CD4-positive, alpha-beta T cell treated with Interleukin-12 subunit alpha and Interleukin-12 subunit beta, for 1 hour (primary cell): ENCODE measurements at places on chromosomes 12 and 14.

GRCh38 chr12:85720308-85721033, 115.7 kb downstream of the RASSF9 start:
- DNase-seq, result no peak

GRCh38 chr14:103204852-103205540, 81.7 kb downstream of the TNFAIP2 start:
- DNase-seq, result no peak

DNA sequence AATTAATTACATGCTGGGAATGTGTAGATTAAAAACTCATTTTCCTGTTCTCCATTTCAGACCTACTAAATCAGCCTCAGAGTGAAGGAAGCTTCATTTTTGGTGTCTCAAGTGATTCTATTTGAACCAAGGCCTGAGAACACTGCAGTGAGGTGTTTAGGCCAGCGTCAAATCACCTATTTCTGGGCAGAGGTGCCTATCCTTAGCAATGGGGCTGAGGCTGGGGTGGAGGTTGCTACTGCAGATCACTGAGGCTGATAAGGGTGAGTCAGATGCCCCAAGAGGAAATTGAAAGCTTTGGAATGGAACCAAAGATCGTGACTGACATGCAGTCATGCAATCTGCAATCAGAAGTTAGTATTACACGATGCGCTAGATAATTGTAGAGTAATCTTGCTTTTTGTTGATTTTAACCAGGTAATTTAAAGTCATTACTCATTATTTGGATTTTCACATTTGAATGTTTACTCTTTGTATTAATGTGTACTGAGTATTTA, 4.4 kb downstream of the TXNRD1 start:
- DNase-seq, result peak; percentile 58

- no peak for DNase-seq
Measured at GRCh38 chr12:127306604-127307215, 960.3 kb upstream of the TMEM132C start.

GRCh38 chr14:56195704-56196103, 77.5 kb downstream of the PELI2 start:
- DNase-seq, result peak; percentile 5

GRCh38 chr14:35687335-35687939, 121.7 kb downstream of the RALGAPA1 start:
- peak; percentile 44 for DNase-seq

- no peak for DNase-seq
Measured at GRCh38 chr12:64756376-64756775, 2.8 kb downstream of the GNS start.

GRCh38 chr14:56133547-56133946, 15.3 kb downstream of the PELI2 start:
- DNase-seq, result no peak

- no peak for DNase-seq
Measured at GRCh38 chr12:54197431-54197909, 8.7 kb upstream of the SMUG1 start.

DNA sequence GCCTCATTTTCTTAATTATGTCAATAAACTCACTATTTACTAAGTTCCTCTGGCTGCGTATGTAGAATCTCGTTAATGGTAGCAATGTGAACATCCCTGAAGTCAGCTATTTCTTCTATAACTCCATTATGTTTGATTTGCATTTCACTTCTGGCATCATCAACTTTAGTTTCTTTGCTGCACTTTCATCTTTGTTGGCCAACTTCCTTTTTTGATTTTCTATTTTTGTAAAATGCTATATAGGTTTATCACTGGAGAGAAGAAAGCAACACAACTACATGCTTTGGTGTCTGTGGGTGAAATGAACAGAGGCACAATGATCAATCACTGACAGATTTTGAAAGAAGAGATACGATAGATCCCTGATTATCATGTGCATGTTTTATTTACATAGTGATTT, 58.5 kb upstream of the ATF7IP start:
- DNase-seq, result no peak

DNA sequence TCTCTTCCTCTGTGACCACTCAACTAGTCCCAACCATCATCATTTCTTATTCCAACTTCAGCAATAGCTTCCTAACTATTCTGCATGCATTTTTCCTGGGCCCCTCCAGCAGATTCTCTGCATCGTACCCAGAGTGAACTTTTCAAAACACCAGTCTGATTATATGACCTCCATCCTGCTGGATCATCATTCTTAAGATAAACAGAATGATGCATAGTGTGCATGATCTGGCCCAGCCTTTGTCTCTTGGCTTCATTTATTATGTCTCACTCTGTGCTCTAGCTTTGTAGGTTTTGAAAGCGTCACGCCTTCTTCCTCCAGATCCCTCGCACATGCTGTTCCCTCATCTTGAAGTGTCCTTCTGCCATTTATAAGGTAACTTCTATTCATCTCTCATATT, 46.3 kb upstream of the SLC38A4 start:
- DNase-seq, result no peak

DNA sequence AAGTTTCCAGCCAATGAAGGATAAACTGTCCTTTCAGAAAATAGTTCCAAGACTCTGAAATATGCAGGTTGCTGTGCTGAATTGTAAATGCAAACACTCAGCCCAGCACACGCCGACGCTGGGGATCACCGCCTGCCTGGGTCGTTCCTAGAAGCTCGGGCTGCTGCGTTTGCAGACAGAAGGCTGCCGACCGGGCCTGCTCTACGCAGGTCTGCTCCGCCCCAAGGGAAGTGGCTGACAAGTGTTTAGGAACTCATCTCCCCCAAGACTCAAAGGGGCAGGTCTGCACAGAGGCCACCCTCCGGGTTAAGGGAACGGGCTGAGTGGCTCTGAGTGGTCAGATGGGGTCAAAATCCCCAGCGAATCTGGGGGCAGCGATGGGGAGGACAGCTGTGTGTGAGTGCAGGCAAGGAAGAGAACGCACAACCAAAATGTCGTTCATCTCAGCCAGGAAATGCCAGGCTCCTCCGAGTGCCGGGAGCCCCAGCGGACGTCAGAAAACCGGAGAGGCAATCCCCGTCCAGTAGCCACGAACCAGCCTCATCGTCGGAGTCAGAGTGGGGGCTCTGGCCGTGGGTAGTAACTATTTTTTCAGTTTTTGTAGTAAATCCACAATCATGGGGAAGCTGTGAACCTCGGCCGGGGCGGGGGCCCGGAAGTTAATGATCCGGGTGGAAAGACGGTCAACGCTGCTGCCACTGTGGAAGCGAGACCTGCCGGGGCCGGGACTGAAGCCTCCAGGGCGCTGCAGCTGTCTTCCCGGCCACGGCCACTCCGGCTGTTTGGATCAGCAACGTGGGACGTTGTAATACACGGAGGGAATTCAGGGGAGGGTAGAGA, 6.0 kb downstream of the GALNT9 start:
- no peak for DNase-seq

DNA sequence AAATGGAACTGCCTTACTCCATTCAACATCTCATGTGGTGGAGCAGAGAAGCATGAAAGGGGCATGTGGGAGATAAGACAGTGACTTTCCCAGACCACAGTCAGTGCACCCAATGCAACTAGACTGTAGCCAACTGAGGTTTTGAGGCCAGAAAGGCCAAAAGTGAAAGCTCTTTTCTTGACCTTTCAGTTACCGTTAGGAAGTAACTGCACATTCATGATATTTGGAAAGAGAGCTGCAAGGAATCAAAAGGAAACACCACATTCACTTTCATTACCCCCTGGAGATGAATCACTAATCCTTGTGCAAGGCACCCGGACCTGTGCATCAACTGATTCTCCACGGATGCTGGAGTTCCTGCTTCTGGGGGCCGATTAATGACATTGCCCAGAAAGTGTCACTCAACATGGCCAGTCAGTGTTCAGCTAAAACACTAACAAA, 72.9 kb upstream of the ELK3 start:
- DNase-seq, result no peak

GRCh38 chr12:5556033-5556614, 124.2 kb downstream of the NTF3 start:
- DNase-seq, result no peak

DNA sequence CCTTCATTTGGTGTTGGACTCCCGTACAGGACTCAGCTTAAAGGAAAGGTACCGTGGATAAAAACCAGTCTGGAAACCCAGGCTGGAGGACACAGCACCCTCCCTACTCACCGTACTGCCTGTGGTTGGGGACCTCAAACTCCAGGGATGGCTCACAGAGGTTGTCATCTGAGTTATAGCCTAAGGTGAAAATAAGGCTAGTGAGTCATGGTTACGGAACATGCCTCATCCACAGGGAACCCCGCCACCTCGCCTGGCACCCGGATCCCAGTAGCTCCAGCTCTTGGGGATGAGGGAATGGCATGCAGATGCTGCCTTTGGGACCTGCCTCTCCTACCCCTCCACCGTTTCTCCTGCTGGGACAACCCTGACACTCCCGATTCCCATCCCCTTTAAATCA, 36.8 kb upstream of the GPR68 start:
- no peak for DNase-seq

DNA sequence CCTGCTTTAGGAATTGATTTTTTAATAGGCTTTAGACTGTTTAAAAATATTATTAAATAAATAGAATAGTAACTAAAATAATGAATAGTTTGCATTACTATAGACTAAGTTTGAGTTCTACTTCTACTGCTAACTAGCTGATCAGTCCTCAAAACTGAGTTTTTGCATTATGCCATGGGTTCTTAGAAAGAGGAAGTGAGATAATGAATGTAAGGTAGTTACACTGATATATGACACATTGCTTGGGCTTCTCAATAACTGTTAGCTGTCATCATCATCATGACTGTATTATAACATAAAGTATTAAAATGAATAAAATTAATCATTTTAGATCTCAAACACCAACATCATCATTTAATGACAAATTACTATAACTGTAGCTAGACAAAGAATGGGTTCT, 949.7 kb downstream of the TRHDE start:
- DNase-seq, result no peak

DNA sequence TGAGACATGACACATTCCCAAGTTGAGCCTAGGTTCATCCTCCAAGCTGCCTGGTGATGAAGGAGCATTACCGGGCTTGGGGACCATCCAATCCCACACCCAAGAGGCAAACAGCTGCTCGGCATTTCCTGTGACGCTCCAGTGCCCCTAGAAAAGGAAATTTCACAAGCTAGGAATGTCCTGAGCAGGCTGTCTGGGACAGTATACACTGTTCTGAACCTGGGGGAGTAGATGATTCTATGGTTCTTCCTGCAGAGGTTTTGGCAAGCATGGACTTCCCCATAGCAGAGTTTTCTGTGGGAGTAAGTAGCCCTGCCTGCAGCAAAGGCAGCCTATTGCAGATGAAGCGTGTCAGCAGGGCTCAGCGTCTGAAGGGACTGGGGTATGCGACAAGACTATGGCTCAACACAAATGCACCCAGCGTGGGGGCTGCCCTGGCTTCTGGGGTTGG, 47.4 kb upstream of the SRSF5 start:
- DNase-seq, result no peak

DNA sequence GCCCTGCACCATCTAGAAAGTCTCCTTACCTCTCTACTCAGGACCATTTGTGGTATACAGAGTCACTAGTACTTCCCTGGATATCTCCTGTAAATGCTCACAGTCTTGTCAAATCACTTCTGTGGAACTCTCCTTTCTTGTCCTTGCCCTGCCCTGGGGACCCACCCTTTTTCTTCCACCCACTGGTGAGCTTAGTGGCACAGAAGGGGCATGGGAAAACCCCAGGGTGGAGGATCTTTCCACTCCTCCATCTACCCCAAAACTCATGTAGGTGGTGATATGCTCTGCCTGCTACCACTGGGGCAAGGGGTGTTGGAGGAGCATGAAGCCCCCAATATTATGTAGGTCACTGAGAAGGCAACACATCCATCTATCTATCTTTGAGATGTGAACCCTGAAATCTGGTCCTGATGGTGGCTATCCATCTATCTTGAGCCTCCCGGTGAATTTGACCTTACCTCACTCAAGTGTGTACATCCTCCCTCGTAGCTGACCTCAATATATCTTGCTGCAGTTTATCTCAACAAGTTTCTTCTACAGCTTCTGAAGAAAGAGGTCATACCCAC, 943 bp downstream of the TESPA1 start:
- DNase-seq, result peak; percentile 50

DNA sequence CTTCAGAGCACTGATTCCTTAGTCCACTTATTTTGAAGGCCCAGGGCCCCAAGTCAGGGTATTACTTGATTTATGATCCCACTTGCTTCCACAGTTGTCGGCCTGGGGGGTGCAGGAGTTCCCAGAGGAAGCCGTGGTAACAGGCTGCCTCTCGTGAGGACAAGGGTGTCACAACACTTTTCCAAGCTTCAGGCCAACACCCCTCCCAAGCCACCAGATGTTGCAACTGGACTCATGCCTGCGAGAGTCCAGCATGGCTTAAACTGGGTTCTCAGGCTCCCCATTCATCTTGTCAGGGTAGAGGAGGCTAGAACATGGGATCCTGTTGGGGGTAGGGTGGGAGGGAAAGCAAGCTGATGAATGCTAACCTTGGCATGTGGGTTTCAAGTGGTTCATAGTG, 56.1 kb downstream of the BMP4 start:
- DNase-seq, result no peak

- DNase-seq, result no peak
Measured at GRCh38 chr14:39827901-39828655, 395.8 kb upstream of the FBXO33 start.

GRCh38 chr12:25323581-25323982, 72.9 kb upstream of the KRAS start:
- DNase-seq, result peak; percentile 34

- DNase-seq, result no peak
Measured at GRCh38 chr12:770479-770878, 18.1 kb downstream of the WNK1 start.

- DNase-seq, result no peak
Measured at GRCh38 chr14:64394423-64394822, 6.3 kb downstream of the MTHFD1 start.

DNA sequence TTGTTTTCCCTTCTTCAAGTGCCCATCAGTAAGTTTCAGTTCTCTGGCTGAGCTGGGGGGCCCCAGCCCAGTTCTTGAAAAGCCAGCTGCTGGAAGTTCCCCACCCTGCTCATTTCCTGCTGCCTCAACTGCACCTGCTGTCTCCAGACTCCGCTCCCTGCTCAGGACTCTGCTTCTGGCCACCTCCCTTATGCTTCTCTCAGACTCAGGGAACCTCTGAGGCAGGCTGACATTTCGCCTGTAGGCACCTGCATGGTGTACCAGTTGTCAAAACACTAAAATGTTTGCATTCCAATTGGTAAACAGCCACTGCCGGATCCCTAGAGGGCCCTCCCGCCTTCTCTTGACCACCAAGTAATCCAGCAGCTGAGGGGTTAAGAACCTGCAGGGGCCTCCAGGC, 136.5 kb upstream of the VRK1 start:
- no peak for DNase-seq

DNA sequence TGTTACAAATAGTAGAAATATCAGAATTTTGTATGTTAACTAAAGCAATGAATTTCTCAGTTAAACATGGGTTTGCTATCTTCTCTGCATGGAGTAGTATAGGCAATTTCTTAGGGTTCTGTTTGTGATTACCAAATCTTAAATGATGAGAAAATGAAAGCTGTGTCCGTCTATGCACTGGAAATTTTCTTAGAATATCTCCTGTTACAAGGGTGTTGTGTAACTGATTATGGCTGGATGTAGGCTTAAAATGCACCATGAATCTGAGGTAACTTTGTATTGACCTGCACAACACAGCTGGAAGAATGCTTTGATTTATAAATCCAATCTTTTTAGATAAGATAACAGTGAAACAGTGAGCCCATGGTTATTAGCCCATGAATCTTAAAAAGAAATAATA, 17.8 kb downstream of the TRIP11 start:
- DNase-seq, result no peak

- DNase-seq, result no peak
Measured at GRCh38 chr12:45431126-45431525, 215.2 kb downstream of the ANO6 start.
